Ascending aorta (tissue), 2 donors: ENCODE measurements at places on chromosomes 5 and 9.
A peak's percentile ranks its signal among the peaks of the same experiment; 100 is the strongest.

DNA sequence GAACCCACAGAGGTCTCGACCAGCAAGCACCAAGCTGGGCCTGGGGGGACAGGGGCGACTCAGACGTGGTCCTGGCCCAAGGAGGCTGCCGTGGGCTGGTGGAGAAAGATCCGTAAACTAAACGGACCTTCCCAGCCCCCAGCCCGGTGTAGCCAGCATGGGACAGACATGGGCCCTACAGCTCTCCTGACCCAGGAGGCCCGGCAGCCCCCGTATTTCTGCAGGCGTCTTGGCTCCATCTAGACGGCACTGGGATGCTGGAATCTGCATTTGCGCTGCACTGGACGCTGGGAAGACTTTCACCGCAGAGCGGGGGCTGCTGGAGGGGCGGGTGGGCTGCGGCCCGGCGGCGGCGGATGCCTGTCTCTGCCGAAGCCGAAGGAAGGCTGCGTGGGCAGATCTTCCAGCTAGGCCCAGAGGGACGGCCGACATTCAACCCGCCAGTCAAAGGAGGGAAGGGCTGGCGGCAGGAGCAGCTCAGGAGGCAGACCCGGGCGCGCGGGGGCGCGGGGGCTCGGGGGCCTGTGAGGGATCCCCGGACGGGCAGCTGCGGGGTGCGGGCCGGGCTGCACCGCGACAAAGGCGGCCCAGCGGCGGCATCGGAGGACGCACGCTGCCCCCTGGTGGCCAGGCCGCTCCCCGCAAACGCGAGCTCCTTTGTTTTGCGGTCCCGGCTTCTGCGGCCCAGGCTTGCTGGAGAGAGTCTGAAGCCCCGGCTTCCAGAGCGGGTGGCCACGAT, 266.2 kb downstream of the NSG2 start:
- no peak for DNase-seq

GRCh38 chr5:95864456-95864855, 41.9 kb upstream of the GLRX start:
- DNase-seq: no peak

GRCh38 chr5:144691936-144692335, 521.3 kb downstream of the KCTD16 start:
- DNase-seq: no peak

DNA sequence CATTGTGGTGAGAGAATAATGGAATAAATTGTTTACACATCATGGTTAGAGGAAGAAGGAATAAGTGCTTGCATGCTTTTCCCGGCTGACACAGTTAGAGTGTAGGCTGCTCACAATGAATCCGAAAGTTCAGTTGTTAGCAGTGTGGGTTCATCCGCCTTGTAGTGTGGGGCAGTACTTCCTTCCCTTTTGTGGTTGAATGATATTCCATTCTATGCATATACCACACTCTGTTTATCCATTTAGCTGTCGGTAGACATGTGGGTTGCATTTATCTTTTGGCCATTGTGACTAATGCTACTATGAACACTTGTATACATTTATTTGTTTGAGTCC, 84.0 kb downstream of the COL5A1 start:
- no peak for DNase-seq

DNA sequence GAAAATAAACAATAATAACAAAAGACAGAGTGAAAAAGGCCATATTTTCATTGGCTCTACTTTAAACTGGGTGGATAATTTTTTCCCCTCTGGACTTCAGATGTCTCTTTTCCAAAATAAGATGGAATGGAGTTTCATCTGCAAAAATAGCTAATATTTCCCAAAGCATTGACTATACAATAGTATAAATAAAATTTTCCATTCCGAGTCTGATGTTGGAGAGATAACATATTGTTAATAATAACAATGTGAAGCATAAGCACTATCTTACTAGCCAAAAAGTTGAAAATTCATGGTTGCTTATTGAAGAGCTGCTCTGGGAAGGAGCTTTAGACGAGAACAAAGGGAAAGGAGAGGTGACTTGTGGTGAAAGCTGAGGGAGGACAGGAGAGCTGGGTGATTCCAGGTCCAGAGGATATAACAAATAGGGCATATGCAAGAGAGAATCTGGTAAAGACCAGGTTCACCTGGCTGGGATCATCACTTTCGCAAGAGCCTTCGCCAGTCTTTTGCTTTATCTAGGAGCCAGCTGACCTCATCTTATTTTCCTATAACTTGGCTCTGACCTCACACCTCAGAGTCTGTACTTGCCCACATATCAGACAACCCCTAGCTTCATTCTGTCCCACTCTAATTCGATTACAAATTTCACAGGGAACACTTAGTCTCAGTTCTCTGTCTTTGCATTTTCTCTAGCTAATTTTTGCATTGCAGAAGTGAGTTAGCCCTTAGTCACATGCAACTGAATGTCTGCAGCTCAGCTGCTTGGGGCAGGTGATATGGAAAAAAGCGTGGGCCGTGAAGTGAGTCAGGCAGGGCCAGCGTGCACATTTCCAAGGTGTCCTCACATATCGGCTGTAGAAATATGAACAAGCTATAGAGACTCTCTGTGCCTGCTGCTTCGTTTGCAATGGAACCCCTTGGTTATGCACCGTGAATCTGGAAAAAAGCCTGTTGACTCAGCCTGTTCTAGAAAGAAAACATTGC, 7.6 kb upstream of the ZNF474 start:
- DNase-seq: no peak

DNA sequence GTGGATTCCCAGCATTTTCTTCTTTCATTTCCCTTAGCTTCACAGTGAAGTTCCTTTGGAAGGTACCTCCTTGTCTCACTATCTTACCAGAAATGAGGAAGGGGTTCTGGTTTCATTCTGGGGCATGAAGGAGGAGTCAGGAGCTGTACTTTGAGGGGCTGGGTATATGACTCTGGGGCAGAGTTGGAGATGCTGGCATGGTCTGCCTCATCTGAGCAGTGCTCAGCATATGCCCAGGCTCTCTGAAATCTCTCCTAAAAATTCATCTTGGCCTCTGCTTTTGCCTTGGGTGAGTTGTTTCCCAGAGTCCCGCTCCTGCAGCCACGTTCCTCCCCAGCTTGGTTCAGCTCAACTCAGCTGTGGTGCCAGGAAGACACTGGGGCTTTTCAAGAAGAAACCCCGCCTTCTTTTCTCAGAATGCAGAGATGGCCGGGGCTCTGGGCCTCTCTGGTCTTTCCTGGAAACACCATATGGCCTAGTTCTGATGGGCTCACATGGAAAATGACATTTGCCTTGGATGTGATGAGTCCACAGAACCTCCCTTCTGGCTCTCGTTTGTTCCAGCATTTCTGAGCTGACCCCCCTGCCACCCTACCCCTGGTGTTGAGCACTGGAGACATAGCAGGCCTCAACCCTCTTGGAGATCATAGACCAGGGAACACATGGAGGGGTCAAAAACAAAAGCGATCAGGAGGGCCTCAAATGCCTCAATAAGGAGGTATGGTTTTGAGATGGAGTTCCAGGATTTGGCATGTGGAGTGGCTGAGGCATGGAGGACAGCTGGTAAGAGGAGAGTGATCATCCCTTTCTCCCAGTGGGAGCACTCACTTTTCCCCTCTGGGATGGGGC, 12.0 kb upstream of the TGFBR1 start:
- no peak for DNase-seq

GRCh38 chr5:117143406-117143805, 568.8 kb upstream of the SEMA6A start:
- no peak for DNase-seq

- DNase-seq: peak; percentile 61
Measured at GRCh38 chr9:114364134-114365041, 23.4 kb downstream of the AKNA start.

- DNase-seq: no peak
Measured at GRCh38 chr9:113526841-113527240, 63.3 kb downstream of the RGS3 start.

GRCh38 chr5:131783357-131783756, 13.5 kb downstream of the FNIP1 start:
- DNase-seq: no peak

DNA sequence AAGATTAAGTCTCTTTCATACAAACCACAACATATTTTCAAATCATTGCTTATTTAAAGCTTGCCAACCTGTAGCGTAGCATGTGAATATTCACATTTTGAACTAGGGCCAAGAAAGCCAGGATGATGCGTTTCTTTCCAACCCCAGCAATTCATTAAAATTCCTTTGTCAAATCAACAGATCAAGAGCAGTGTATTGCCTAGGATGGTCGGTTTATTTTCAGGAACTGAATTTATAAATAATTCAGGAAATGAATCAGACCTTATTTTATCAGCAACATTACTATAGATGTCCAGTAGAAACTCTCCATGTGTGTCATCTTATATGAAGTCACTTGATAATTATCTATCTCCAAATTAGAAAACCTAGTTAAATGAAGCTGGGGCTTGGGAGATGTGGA, 13.2 kb upstream of the AUH start:
- DNase-seq: no peak

DNA sequence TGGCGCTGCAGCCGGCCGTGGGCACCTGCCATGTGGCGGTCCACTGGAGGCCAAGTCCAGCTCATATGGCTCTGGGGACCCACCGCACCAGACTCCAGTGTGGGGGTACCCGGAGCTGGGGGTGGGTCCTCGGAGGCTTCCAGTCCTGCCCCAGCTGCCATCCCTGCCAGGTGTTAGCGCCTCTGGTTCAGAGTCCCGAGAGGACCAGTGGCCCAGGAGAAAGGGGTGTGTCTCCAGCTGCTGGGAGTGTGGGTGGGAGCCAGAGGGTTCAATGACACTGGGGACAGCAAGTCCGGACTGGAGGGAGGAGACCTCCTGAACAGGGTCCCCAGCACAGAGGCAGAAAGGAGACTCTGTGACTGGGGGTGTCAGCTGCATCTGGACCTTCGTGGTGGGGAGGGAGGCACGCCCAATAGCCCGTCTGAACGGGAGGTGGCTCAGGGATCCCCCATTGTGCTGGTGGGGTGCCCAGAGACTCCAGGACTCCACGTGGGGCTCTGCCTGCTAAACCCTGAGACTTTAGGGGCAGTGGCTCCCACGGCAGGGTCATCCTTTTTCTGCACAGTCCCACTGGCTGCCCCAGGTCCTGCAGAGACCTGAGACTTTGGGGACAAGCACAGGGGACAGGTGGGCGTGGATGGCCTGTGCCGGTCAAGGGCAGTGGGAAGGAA, 2.4 kb upstream of the AHRR start:
- DNase-seq: no peak

- no peak for DNase-seq
Measured at GRCh38 chr5:17477573-17478265, 20.3 kb upstream of the TAF11L2 start.

DNA sequence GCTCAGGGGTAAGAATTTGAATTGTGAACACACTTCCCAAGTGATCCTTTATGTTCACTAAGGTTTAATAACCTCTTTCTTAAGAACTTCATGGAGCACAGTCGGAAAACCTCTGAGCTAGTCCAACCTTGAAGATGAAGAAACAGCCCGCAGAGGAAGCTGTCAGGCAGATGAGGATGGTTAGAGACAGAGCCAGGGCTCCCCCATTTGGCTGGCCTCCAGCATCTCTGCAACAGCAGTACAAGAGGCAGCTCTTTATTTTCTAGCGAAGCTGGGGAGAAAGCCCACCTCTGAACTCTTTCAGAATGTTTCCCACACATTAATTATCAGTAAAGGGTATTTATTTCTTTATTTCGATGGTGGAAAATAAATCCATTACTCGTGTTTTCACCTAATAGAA, 350.8 kb downstream of the DMRT2 start:
- no peak for DNase-seq

- no peak for DNase-seq
Measured at GRCh38 chr5:36607838-36608783, 1.7 kb downstream of the SLC1A3 start.

DNA sequence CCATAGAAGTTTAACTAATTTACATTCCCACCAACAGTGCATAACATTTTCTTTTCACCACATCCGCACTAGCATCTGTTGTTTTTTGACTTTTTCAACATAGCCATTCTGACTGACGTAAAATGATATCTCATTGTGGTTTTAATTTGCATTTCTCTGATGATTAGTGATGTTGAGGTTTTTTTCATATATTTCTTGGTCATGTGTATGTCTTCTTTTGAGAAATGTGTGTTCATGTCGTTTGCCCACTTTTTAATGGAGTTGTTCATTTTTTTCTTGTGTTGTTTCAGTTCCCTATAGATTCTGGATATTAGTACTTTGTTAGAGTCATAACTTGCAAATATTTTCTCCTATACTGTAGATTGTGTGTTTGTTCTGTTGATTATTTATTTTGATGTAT, 163.4 kb downstream of the FER start:
- DNase-seq: no peak

DNA sequence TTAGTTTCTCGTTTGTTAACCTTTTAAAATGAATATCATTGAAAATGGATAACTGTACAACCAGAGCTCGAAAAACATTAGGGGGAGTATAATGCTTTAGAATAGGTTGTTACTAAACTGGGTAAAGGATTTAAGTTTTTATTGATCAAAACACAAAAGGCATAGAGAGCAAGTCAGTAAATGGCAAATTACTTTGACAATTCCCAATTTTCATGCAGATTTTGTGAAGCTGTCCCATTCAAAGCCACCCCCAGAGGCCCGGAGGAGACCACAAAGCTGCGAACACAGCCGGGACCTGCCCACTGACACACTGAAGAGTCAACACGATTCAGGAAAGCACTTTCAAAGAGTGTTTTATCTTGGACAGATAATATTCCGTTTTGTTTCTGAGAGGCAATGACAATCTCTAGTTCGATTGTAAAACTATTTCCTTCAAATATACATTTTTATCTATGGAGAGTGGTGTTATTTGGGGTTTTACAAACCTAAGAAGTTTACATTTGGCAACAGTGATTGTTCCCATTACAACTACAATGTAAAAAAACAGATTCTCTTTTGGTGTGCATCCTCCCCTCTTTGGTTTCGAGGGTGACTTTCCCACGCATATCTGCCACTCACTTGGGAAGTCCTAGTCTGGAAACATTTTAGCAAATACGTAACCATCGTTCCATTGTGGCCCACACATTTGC, 182.6 kb upstream of the TBCA start:
- no peak for DNase-seq

DNA sequence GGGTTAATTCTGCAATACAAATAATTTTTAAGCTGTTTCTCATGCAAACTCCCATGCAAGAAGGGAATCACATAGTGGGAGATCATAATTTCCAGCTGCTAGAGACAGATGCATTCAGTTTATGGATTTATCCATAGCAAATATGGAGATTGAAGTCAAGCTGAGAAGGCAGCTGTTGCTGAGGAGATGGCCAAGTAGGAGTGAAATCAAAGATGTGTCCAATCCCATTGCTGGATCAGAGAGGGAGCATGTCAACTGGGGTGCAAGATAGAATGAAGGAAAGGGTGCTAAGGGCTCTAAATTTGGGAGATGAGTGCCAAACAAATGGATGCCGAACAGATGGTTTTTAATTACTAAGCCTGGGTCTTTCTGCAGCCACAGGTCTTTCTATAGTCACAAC, 504.5 kb downstream of the NFIB start:
- DNase-seq: no peak

- no peak for DNase-seq
Measured at GRCh38 chr9:4678679-4679267, 596 bp upstream of the CDC37L1 start.
